ENCODE measurements at places on chromosomes 4 and X.

- DNase-seq: no peak
These were observed 173.1 kb upstream of the SLIT2 start for GRCh38 chr4:20078644-20079043.

DNA sequence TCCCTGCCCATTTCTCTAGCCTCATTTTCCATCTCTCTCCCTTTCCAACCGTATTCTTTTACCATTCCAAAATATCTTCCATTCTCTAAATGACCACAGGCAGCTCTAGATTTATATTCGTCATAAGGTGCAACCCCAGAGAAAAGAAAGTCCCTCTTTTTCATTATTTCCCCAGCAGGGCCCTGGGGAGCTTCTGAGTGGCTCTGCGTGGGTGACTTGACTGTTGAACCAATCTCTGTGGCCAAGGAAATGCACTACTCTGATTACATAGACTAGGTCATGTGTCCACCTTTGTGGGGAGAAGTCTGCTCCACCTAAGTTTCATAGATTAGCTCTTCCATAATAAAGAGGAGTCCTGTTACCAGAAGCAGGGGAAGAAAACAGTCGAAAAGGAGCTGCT lies 51.4 kb downstream of the ATOH1 start:
- DNase-seq: no peak

- no peak for DNase-seq
These were observed 171.6 kb downstream of the NR3C2 start for GRCh38 chr4:148270630-148271029.

GRCh38 chr4:38989487-38989886 lies 42.7 kb downstream of the TMEM156 start:
- no peak for DNase-seq

- peak; percentile 23 for DNase-seq
These were observed 733 bp downstream of the CCNA2 start for GRCh38 chr4:121822796-121823504.

GRCh38 chr4:169661761-169662160 lies 41.4 kb downstream of the CLCN3 start:
- no peak for DNase-seq

GRCh38 chr4:183553601-183554345 lies 48.9 kb downstream of the ING2 start:
- no peak for DNase-seq

- no peak for DNase-seq
These were observed 247.2 kb downstream of the PALLD start for GRCh38 chr4:168744021-168744420.

- no peak for DNase-seq
These were observed 460.9 kb downstream of the GABRG1 start for GRCh38 chr4:45663003-45663402.

GRCh38 chr4:134505511-134505910 lies 303.9 kb upstream of the PABPC4L start:
- DNase-seq: no peak

DNA sequence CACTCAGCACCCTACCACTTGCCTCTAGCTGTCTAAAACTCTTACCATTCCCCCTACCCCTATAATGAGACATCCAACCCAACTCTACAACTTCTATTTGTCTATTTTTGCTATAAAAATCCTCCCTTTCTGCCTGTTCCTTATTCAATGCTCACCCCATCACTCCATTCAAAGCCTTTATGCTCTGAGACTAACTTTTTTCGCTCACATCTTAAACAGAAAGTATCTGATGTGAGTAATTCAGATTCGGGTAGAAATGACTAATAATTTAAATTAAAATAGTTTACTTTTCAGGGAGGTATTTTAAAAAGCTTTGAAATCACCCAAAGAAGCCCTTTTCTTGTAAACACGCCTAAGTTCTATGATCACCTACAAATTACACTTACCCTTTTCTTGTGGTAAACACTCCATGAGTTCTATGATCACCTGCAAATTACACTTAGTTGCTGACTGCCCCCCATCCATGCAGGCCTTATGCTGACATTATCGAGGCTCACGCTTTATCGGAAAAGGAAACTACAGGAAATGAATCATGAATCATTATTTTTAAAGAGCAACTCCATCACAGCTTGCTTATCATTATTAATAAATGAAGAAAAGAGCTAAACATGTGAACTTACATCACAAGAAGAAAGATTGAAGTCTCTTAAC lies 168.7 kb upstream of the PPP1R2C start:
- no peak for DNase-seq

- DNase-seq: no peak
These were observed 18.9 kb upstream of the CPLX1 start for GRCh38 chr4:844752-845232.

- DNase-seq: no peak
These were observed 731 bp upstream of the AMMECR1 start for GRCh38 chrX:110318664-110318968.

GRCh38 chrX:71181558-71181909 lies 36.9 kb downstream of the NLGN3 start:
- DNase-seq: peak; percentile 35

DNA sequence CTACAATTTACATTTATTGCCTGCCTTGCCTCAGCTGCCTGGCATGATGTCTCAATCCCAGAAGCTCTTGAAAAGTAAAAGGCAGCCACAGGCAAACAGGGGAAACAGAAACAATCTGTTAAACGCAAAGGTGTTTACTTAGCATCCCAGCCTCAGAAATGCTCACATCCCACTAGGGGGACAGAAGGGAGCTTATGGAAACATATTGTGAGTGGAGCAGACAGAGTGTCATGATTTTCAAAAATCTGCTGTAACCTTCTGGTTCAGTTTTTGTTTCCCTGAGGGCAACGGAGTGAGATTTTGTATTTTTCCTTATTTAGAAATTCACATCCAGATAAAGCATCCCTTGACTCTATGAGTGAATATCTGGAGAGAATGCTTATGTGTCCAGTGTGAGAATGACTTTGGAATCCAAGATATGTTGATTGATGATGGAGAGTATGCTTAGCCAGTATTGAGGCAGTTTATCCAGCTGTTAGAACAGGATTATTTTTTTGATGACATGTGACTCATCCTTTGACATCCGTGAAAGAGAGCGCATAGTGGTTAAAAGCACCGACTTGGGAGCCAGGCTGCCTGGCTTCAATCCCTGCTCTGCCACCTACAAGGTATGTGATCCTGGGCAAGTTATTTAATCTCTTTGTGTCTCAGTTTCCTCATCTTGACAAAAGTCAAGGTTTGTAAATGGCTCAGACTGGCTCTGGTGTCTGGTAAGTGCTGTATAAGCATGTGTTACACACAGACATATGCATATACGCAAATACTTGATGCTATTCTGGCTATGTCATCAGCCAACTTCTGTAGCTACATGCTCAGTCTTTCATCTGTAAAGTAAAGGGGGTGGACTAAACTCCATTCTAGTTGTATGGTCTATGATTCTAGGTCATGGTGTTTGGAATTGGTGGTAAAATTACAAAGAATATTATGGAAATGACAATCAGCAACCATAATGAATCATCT lies 381.2 kb downstream of the RAPGEF2 start:
- DNase-seq: no peak

DNA sequence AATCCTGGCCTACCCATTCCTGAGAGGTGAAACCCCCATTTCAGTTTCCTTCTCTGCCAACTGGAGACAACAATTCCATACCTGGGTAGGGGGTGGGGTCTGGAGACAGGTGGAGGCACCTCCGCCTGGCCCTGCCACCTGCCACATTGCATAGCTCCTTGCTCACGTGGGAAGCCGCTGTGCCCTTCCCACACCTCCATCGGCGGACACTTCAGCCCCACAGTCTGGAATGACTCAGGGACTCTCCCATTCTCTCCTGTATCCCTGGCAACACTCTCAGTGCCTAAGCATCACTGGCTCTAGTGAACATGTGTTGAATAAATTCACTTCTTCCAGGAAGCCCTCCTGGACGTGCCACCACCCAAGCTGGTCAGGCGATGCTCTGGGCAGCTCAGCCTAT lies 21.7 kb downstream of the PPP2R2C start:
- no peak for DNase-seq

DNA sequence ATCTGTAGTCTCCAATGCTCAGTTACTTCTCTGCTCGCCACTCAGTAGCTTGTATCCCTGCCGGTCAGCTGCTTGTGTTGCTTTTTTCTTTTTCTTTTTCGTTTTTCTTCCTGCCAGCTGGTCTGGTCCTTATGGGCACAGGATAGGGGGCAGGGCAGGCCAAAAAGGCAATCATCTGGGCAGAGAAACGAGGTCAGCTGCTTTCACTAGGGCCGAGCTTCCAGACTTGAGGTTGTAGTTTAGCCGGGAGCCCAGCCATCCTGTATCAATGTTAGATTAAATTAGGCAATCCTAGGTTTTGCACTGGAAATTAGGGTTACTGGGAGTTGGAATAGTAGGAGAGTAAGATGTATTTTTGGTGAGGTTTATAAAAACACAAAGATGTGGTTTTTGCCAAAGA lies 3.4 kb downstream of the ARSF start:
- DNase-seq: no peak

DNA sequence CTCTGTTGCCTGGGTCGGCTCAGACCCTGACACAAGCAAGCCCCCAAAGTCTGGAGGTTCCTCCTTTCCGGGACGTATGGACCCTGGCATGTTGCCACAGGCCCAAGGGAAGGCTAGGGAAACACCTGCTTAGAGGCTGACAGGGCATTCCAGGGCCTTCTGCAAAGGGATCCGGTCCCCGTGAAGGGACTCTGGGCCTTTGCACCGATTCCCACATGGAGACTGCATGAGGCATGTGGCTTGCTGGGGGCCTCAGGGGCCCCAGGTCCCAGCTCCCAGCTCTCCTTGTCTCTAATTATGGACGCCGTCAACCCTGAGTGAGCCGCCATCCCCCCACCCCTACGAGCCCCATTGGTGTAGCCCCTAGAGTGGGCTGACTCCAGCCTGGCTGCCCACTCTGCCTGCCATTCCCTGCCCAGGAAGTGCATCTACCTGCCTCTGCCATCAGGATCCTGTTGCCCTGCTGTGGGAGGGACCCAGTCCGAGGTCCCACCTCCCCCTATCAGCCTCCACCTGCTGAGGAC lies 4.2 kb upstream of the RGS12 start:
- DNase-seq: no peak

DNA sequence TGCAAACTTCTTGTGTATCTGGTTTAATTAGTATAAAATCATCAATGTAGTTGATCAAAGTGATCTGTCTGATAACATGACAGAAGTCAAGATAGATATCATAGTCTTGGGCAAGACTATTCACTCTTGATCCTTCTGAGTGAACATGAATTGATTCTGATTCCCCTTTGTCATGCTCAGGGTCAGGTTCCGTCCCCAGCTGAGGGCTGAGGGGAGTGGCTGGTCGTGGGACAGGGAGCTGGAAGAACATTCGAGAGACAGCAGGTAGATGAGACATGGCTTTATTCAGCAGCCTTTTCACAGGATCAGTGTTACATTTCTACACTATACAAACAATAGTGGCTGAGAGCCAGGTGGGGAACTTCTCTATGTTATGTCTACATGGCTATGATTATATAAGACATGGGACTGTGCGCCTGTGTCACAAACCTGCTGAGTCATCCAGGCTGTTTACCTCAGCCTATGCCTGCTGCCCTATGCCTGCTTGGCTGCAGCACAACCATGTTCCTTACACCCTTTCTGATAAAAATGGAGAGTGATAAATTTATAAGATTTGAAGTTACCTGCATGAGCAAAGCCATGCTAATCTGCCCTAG lies 586.9 kb upstream of the NR3C2 start:
- DNase-seq: no peak

DNA sequence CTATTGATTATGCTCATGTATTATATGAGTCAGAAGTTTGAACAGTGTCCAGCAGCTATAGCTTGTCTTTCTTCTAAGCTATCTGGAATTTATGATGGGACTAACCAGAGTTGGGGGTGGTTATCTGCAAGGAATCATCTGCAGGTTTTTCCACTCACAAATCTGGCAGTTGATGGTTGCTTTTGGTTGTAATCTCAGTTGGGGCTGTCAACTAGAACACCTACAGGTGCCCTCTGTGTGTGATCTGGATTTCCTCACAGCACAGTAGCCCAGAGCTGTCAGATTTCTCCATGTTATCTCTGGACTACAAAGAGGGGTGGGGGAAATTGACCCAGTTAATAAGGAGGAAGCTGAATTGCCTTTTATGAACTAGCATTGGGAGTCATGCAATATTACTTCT lies 51.4 kb upstream of the MAP9 start:
- no peak for DNase-seq

DNA sequence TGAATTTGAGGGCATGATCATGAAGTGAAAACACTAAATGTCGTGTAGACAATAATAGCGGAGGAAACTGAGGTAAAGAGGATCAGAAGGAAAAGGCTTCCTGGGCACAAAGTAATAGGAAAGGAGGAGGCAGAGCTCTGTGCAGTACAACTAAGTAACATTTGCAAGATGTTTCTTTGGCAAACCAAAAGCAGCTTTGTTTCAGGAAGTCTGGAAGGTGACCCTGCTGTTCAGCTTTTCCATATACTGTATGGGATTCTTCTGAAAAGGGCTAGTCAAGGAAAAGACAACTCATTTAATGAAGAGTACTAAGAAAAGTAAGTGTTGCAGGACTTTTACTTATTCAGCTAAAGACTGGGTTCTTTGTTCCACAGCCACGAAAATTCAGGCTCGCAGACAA lies 463.1 kb downstream of the PCDH7 start:
- DNase-seq: no peak

DNA sequence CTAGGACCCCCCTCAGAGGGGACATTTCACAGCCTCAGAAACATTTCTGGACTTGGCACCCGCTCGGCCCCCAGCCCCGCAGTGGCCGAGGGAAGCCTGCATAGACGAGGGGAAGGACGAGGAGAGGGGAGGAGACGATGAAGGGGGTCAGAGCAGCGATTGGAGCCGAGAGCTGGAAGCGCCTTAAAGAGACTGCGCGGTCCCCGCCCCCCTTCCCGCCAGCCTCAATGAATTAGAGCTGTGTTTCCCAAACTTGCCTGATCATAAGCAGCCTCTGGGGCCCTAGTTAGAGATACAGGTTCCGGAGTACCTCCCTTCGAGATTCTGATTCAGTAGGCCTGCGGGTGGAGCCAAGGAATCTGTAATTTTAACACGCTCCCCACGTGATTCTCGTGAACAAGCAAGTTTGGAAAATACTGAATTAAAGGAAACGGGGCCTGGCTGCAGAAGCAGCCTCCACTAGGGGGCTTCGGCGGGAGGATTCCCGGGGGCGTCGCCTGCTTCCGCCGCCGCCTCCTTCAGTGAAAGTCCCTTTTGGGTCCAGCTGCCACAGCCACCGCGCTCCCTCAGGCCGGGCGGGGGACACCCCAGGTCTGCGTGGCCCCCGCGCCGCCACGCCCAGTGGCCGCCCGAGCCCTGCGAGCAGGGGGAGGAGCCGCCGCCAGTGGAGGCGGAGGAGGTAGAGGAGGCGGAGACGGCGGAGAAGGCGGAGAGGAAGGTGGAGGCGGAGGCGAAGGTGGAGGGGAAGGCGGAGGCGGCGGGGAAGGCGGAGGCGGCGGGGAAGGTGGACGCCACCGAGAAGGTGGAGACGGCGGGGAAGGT lies at the start of gene USP27X:
USP27X (plus strand) TSS at position 651 of the 822 bp plus-strand sequence. CDS start 824 bp downstream, outside the sequence.
- peak; percentile 57 for DNase-seq

DNA sequence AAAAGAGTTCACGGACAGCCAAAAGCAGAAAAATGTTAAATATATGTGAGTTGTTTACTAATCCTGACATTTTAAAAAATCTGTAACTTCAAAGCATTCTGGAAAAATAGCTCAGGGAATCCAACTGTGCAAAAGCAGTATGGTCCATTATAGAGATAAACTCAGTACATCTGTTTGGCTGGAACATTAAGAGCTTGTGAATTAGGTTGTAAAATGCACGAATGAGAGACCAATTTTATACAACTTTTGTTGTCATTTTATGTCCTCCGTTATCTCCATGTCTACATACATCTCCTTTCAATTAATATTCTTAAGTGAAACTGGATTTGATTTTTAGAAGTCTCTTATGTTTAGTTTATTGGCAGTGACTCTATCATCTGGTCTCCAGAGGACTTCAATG lies 367.0 kb upstream of the ATOH1 start:
- no peak for DNase-seq

- DNase-seq: no peak
These were observed 139.8 kb downstream of the WDFY3 start for GRCh38 chr4:84826681-84827080.
